Type B pancreatic cell (in vitro differentiated cells): ENCODE measurements at places on chromosomes 5 and 9.

GRCh38 chr9:89655990-89656657, 51.3 kb downstream of the GADD45G start:
- no peak overlapping the region for H3K4me3 ChIP-seq
- H3K27me3 ChIP-seq = peaks cover 7% of the 10 kb centered on the region
- H3K4me1 ChIP-seq = peaks cover 32% of the 10 kb centered on the region
- no peak for DNase-seq

DNA sequence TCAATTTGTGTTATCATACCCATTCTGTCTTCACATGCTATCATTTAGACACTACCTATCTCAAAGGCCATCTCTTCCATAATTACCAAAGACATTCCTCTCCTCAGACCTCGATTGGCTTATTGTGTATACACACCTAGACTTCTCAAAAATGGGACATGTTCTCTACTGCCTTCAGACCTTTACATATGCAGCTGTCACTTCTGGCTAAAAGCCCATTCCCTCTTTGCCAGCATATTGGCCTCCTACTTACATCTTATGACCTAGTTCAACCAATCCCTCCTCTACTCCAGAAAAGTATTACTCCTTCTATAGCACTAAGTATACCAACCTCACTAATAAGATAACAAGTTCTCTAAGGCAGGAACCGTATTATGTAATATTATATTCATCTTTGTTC, 84.4 kb downstream of the RAPGEF6 start:
- H3K4me1 ChIP-seq = no peaks in the 10 kb centered on the region
- H3K27ac ChIP-seq = no peak overlapping the region
- peaks cover 13% of the 10 kb centered on the region for H3K36me3 ChIP-seq

DNA sequence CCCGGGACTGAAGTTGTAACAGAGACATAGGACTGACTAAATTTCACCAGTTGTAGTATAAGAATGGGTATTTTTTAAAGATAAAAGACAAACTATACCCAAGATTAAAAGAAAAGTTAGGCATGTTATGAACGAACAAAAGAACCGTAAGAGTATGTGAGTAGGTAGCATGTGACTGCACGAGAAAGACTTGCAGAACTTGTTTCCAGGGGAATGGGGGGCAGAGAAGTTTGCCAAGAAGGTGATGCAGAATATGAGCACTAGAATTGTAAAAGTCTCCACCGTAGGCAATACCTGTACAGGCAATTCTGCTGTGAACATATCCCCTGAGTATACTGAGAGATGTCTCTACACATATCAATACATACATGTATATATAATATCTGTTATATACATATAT, 614.7 kb downstream of the PRELID2 start:
- no peak for DNase-seq
- H3K4me1 ChIP-seq = no peaks in the 10 kb centered on the region
- no peak overlapping the region for H3K4me3 ChIP-seq
- no peak overlapping the region for H3K27ac ChIP-seq
- H3K27me3 ChIP-seq = no peaks in the 10 kb centered on the region

DNA sequence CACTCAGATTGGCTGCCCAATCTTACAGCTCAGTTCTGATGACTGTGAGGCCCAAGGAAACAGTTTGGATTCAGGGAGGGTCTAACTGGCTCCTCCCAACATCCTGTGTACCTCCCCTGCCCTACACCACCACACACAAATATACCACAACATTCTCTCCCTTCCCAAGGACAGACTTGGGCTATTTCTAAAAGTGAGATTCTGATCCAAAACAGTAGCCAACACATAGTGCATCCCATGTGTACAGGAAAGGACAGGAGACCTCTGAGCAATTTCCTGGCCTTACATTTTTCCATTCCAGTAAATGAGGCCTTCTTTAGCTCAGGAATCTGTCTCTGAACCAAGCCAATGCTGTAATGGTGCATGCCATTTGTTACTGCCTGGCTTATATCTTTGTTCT, 20.8 kb downstream of the ZNF366 start:
- H3K27ac ChIP-seq = no peak overlapping the region
- H3K27me3 ChIP-seq = no peaks in the 10 kb centered on the region
- DNase-seq = no peak
- no peaks in the 10 kb centered on the region for H3K36me3 ChIP-seq
- peaks cover 8% of the 10 kb centered on the region for H3K4me1 ChIP-seq
- no peak overlapping the region for H3K4me3 ChIP-seq

- H3K27me3 ChIP-seq = no peaks in the 10 kb centered on the region
- H3K4me3 ChIP-seq = no peak overlapping the region
- H3K27ac ChIP-seq = no peak overlapping the region
- no peak for DNase-seq
These were observed 45.7 kb downstream of the TGFBR1 start for GRCh38 chr9:99150451-99151171.

DNA sequence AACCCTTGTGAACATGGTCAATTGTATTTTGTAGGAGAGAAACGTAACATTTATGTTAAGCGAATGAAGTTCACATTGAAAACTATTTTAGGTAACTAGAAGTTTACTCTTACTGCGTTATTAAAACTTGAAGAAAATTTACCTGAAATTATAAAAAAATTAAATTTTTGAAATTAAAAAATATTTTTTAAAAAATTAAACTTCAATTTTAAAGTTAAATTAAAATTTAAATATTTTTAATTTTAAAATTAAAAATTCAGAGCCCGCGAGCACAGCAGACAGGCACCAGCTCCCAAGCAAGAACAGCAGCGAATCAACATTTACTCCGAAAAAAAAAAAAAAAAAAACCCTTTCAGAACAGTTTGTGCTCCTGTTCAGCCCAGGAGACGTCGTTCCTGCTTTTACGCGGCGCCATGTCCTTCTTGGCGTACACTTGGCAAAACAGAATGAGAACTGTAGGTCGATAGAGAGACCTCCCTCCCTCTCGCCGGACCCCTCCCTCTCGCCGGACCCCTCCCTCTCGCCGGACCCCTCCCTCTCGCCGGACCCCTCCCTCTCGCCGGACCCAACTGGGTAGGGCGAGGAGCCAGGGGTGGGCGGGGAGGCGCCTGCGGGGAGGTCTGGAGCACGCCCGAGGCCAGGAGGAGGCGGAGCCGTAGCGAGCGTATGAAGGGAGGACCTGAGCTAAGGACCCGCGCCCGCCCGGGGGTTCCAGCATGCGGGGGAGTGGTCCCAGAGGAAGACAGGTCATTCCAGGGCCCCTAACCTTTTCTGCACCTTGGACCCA, 235.8 kb downstream of the ROR2 start:
- no peaks in the 10 kb centered on the region for H3K27me3 ChIP-seq
- no peaks in the 10 kb centered on the region for H3K36me3 ChIP-seq
- no peaks in the 10 kb centered on the region for H3K4me1 ChIP-seq
- DNase-seq = no peak

GRCh38 chr9:77277719-77278118, 100.4 kb downstream of the VPS13A start:
- peaks cover 14% of the 10 kb centered on the region for H3K36me3 ChIP-seq
- DNase-seq = no peak
- H3K4me1 ChIP-seq = no peaks in the 10 kb centered on the region
- no peak overlapping the region for H3K27ac ChIP-seq
- H3K27me3 ChIP-seq = no peaks in the 10 kb centered on the region

DNA sequence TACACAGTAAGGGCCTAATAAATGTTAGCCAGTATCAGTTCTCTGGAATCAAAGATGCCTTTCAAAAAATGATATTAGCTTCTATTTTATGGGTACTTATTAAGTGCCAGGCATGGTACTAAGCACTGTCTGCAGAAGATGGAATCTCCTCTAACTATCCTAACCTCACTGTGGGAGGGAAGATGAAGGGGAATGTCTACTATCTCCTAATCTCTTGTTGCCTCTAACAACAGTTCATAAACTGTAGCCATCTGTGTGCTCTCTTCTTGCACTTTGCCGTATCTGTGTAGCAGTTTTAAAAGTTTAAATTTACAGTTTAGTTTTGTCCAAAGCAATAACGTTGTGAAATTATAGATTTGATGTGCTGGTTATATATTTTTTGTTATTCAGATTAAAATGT, 99.6 kb upstream of the CCDC112 start:
- peaks cover 7% of the 10 kb centered on the region for H3K4me1 ChIP-seq
- no peaks in the 10 kb centered on the region for H3K36me3 ChIP-seq
- no peak overlapping the region for H3K4me3 ChIP-seq
- no peak for DNase-seq

DNA sequence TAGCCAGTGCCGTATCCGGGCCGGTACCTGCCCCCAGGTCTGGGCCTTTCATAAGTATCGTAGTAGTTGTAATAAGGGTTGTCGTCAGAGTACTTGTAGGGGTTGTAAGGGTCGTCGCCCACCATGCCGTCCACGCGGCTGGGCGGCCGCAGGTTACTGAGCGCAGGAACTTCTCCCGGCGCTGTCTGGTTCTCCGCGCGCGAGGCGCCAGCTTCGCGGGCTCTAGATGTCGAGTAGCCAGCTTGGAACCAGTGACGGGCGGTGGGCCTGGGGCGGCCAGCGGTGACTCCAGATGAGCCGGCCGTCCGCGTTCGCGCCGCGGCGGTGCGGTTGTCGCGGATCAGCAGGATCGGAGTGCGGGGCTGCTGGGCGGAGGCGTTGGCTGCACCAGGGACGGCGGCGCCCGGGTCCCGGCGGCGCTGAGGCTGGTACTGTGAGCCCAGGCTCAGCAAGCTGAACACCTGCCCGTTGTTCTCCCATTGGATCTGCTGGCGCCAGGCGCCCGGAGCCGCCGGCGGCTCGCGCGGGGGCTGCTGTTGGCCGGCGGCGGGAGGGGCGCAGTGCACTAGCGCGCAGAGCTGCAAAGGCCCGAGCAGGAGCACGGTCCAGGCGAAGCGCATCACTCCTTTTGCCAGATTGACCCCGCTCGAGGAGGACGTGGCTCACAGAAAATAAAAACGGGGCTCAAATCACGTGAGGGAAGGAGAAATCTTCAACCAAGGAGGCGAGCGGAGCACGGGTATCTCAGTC, 518 bp downstream of the LOX start:
- peak; percentile 73 for DNase-seq
- peaks cover 58% of the 10 kb centered on the region for H3K27me3 ChIP-seq
- peaks cover 20% of the 10 kb centered on the region for H3K4me1 ChIP-seq
- peak overlapping the region; percentile 90 for H3K4me3 ChIP-seq
- H3K27ac ChIP-seq = peak overlapping the region; percentile 77
- H3K36me3 ChIP-seq = no peaks in the 10 kb centered on the region

DNA sequence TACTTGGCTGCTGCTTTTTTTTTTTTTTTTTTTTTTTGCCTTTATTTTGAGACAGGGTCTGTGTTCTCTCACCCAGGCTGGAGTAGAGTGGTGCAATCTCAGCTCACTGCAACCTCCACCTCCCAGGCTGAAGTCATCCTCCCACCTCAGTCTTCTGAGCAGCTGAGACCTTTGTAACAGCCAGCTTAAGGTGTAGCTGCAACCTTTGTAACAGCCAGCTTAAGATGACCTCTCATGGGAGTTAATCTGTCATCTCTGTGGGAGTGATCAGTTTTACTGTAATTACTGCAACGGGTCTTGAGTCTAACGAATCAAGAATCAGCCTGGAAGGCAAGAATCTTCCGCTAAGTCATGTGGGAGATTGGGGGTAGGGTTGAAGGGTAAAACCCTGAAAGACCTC, 31.6 kb upstream of the SNX2 start:
- no peak overlapping the region for H3K27ac ChIP-seq
- no peak for DNase-seq
- no peak overlapping the region for H3K4me3 ChIP-seq
- no peaks in the 10 kb centered on the region for H3K4me1 ChIP-seq

DNA sequence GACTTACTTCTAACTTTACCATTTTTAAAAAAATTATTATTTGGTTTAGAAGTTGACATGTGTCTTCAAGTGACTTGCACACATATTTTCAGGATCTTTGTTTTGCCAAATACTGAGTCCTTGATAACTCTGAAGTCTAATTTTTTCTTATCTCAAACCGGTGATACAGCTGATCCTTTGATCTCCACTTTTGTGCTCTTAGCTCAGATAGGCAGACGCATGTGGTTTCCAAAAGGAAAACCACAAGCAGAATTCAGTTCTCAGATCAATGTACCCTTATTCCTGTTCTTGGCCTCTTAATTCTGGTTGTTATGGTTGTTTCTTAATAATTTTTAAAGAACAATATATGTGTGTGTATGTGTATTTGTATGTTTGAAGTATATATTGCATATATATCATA, 238.3 kb upstream of the EDIL3 start:
- no peak overlapping the region for H3K27ac ChIP-seq
- no peak overlapping the region for H3K4me3 ChIP-seq
- H3K4me1 ChIP-seq = no peaks in the 10 kb centered on the region
- peaks cover 3% of the 10 kb centered on the region for H3K27me3 ChIP-seq
- no peak for DNase-seq

- no peaks in the 10 kb centered on the region for H3K4me1 ChIP-seq
- H3K36me3 ChIP-seq = no peaks in the 10 kb centered on the region
- no peak overlapping the region for H3K27ac ChIP-seq
- H3K4me3 ChIP-seq = no peak overlapping the region
These were observed 134.5 kb downstream of the MED10 start for GRCh38 chr5:6243706-6244338.

DNA sequence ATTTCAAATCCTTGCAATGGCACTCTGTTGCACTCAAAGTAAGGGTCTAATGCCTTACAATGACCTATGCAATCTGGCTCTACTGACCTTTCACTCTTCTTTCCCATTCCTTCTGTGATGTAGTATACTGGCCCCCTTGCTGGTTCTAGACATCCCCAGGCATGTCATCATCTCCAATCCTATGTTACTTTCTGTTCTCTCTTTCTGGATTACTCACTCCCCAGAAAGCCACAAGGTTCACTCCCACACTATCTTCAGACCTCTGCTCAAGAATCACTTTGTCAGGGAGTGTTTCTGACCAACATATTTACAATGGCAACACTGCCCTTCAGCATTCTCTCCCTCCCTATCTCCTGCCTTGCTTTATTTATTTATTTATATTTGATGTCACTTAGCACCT, 802.2 kb upstream of the WWC1 start:
- H3K36me3 ChIP-seq = no peaks in the 10 kb centered on the region
- H3K27me3 ChIP-seq = no peaks in the 10 kb centered on the region
- H3K4me3 ChIP-seq = no peak overlapping the region
- no peak for DNase-seq
- peaks cover 8% of the 10 kb centered on the region for H3K4me1 ChIP-seq

DNA sequence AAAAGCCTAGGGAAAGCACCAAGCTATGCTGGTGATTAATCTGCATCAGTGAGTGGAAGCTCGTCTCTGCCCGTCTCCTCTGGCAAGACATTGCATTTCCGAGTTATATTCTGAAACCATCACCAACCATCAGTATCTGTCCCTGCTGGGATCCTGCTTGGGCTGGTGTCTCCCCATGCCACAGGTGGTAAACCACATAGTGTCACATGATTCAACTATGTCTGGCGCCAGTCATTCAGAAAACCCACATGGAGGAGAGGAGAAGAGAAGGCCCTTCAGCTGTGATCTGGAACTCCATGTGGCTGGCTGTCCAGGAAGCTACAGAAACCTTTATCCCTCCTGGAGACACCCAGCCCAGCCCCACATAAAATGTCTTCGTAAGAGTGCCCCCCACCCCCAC, 4.8 kb downstream of the IL9 start:
- DNase-seq = no peak
- H3K36me3 ChIP-seq = no peaks in the 10 kb centered on the region
- H3K27me3 ChIP-seq = peaks cover 51% of the 10 kb centered on the region
- H3K4me1 ChIP-seq = peaks cover 37% of the 10 kb centered on the region
- H3K27ac ChIP-seq = no peak overlapping the region
